ENCODE measurements at places on chromosomes 2 and 18.

GRCh38 chr18:47150824-47151366 is 595 bp upstream of the HDHD2 start:
- DNase-seq, result no peak

GRCh38 chr2:241975593-241976284 is 106.2 kb downstream of the RTP5 start:
- DNase-seq, result no peak

DNA sequence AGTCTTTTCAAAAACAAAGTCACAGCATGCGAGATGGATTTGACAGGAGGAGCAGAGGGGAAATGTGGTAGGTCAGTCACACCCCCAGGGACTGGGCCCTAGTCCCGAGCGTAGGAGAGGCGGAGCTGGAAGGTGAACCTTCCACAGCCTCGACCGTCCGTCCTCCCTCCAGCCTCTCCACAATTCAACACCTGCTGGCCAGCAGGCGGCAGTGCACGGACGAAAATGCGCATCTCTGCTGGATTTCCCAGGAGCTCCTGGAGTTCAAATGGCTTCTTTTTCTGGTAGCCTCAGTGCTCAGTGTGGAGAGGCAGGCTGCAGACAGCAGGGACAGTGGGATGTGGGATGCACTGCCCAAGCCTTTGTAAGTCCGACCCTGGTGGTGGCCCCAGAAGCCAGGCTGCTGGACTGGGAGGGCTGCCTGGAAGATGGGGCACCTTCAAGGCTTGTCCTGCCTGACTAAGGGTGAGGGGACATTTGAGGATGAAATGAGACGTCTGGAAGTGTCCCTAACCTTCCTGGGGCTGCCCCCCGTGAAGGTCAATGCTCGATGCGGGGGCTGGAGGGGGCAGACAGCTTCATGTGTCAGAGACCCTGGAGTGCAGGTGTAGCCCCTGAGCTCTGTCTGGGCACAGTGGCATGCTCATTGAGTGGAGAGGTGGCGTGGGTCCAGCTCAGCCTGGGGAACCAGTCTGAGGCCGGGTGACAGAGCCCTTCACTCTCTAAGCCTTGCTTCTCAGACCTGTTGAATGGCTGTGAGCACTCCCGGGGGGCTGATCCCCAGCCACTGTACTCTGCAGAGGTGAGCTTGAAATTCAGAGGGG is 189.5 kb downstream of the TFCP2L1 start:
- DNase-seq, result no peak

- no peak for DNase-seq
Measured at GRCh38 chr2:10345813-10346212, 43.1 kb downstream of the HPCAL1 start.

- DNase-seq, result no peak
Measured at GRCh38 chr2:172084395-172084644, 987 bp upstream of the DLX1 start.

- no peak for DNase-seq
Measured at GRCh38 chr18:9946831-9947230, 33.0 kb downstream of the VAPA start.

DNA sequence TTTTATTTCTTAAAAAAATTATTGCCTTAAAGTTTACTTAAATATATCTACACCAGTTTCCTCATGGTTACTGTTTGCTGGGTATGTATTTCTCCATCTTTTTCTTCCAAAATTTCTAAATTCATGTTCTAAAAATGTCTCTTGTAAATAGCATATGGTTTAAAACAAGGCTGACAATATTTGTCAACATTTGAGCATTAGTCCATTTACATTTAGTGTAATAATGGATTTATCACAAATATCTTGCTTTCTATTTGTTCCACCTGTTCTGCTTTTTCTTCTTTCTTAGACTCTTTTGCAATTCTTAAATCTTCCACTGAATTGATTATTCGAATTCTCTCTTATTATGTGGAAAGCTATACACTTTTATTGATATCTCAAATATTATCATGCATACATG is 87.7 kb upstream of the SMAD7 start:
- no peak for DNase-seq

GRCh38 chr2:241842067-241842415 is 16.7 kb downstream of the PDCD1 start:
- DNase-seq, result no peak

GRCh38 chr2:236485519-236485918 is 84.1 kb upstream of the ACKR3 start:
- no peak for DNase-seq

- DNase-seq, result no peak
Measured at GRCh38 chr2:46356991-46357390, 59.8 kb downstream of the EPAS1 start.

- DNase-seq, result no peak
Measured at GRCh38 chr2:2324565-2325101, 6.4 kb downstream of the MYT1L start.

GRCh38 chr2:135799738-135800137 is 37.2 kb downstream of the LCT start:
- no peak for DNase-seq

GRCh38 chr18:56659111-56659510 is 8.0 kb downstream of the WDR7 start:
- DNase-seq, result no peak

- DNase-seq, result no peak
Measured at GRCh38 chr18:61847164-61847791, 45.5 kb downstream of the RNF152 start.

GRCh38 chr2:189633392-189633811 is 27.9 kb upstream of the ASNSD1 start:
- no peak for DNase-seq

DNA sequence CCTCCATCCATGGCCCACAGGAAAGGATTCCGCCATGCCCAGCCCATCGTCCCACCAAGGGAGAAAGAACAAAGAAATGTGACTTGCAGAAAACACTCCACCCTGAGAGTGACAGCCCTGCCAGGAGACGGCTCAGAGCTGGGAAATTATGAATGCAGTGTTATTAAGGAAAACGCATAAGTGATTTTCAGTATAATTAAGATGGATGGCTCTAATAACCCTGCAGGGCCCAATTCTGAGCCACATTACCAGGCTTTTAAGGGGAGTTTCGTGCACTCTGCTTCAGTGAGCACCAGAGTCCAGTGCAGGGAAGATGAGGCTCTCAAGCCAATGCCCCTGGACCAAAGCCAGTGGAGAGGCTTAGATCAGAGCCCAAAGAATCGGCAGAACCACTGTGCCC is 10.6 kb upstream of the TEX51 start:
- DNase-seq, result no peak

DNA sequence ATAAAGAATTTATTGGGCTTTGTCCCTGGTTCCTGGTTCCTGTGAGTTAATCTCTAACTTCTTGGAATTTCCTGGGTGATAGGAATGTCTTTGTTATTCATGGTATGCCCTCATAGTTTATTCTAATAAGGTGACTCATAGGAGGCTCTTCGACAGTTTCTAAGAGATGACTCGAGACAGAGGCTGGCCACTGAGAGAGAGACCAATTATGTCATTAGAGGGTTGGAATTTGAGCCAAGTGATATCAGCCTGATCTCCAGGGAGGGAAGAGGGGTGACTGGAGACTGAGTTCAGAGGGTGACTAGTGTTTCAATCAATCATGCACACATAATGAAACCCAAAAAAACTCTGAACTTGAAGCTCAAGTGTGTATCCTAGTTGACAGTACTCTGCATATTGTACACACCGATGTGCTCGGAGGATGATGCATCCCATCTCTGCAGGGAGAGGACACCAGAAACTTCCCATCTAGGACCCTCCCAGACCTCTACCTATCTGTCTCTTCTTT is 185.7 kb downstream of the MTCL1 start:
- peak; percentile 7 for DNase-seq

- no peak for DNase-seq
Measured at GRCh38 chr2:105141099-105141614, 100.4 kb upstream of the GPR45 start.

GRCh38 chr2:25129901-25130520 is 38.4 kb downstream of the POMC start:
- no peak for DNase-seq

DNA sequence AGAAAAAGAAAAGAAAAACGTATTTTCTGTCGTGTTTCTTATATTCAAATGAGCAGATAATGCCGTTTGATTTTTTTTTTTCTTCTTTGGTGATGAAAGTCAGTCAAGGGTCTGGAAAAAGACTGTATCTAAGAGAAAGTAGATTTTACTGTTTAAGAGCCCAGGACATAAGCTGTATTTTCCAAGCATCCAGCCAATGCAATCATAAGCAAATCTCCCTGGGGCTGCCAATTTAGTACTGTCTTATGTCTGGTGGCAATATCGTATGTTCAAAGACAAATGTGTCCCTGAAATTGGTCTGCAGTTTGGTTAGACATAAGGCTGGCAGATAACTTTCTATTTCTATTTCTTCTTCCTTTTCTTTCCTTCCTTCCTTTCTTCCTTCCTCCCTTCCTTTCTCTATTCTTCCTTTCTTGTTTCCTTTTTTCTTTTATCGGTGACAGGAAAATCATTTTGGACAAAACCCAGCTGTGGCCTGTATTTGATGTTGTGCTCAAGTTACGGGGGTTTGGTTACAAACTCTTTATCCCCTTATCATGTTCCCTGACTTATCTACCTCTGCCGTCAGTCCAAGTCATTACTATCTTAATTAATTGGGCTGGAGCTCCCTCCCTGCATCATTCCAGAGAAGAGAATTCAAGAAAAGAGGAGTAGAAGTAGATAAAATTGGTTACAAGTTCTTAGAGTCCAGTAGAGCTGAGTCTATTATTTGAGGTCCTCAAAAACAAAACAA is 683.4 kb upstream of the FSHR start:
- DNase-seq, result no peak

DNA sequence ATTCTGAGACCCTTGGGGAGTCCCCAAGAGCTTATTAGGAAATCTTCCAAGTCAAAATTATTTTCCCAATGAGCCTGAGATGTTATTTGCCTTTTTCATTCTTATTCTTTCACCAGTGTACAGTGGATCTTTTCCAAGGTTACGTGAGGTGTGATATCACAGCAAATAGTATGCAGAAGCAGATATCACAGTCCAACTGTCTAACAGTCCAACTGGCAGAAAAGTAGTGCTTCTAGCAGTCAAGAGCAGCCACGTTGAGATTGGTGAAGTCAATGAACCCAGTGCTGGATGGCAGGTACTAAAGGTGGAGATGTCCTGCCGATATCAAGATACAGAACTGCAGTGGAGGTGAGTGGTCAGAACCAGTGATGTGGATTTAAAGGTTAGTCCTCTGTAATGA is 78.9 kb upstream of the ZNF397 start:
- no peak for DNase-seq

DNA sequence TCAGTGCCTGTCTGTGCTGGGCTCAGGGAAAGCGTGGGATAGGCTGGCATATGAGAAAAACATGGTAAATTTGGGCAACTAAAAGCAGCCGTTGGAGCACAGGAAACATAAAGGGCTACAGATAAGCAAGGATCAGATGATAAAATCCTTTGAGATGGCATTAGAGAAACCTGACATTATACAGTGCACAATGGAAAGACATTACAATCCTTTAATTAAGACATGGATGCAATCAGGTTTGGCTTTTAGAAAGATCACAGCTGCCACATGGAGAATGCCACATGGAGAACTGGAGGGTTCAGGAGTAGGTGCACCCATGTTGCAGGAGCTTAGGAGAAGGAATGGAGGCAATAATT is 117.3 kb downstream of the CDC42EP3 start:
- DNase-seq, result no peak

DNA sequence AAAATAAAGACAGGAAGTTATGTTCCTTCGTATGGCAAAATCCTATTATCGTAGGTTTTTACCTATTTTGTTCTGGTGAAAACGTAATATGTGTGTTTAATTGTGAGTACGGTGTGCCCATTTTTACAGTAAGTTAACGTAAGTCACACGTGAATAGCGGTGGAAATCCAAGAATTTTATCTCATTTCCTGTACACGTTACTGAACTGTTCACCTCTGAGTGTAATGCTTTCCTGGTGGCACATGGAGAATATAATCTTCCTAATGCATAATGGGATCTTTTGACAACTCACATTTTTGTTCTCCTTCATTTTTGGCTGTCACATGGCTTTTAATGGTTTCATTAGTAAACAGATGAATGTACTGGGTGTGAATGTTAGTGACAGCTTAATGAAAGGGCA is 28.2 kb downstream of the BCL2L11 start:
- DNase-seq, result no peak

DNA sequence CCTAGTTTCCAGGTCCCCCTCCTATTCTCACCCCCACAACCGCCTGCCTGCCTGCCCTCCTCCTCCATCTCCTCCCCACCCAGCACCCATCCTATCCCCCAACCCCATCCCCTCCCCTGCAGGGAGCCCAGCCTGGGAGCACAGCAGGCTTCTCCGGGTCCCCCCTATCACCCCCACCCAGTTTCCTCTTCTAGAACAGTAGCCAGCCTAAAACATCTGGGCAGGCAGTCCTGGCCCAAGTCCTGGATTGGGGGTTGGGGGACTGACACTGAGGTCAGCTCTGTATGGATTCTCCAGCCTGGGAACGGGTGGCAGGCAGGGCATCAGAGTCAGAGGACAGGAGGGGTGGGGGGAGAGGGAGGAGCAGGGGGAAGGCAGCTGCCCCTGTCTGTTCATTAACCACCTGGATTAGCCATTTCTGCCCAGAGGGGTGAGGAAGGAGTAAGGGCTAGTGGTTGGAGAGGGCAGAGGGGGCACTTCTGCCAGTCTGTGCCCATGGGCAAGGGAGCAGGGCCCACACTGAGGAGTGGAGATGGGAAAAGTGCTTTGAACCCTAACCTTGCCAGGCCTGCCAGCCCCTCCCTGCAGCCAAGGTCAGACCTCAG is 60.0 kb downstream of the TNS1 start:
- DNase-seq, result no peak

DNA sequence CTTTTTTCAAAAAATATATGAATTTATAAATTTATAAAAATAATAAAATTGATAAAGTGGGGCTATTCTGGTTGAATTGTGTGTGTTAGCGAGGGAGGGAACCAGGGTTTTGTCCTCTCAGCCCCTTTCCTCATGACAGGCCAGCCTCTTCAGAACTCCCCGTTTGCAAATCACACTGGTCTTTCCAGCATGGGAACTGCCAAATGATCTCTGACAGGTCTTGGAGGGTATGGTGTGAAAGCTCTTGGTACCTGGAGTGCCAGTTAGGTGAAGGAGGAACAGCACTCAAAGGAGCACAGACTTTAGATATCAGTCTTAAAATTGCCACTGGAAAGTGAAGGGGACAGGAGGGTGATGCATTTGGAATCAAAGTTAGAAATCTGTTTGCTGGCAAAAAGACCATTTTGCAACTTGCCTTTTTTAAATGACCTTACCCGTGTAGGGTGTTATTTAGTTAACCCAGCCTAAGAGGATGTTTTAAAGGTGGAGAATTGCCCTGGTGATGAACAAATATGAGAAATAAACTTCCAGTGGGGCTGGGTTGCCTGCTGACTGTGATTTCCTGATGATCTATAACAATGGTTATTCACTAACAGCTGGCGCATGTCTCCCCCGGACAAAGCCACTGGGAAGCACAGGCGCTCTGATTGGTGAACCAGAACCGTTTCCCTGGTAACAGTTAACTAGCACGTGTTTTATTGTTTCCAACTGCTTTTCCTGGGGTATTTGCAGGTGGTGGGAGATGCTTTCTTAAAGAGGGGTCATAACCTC is 85.3 kb upstream of the EFEMP1 start:
- DNase-seq, result peak; percentile 24
